ENCODE measurements at places on chromosomes 5 and 9.

- no peak for DNase-seq
These were observed 161.9 kb upstream of the GAS1 start for GRCh38 chr9:87109231-87109631.

GRCh38 chr5:138975098-138975847, 100.1 kb upstream of the LRRTM2 start:
- no peak for DNase-seq

GRCh38 chr5:132110930-132111329, 37.3 kb downstream of the CSF2 start:
- no peak for DNase-seq

DNA sequence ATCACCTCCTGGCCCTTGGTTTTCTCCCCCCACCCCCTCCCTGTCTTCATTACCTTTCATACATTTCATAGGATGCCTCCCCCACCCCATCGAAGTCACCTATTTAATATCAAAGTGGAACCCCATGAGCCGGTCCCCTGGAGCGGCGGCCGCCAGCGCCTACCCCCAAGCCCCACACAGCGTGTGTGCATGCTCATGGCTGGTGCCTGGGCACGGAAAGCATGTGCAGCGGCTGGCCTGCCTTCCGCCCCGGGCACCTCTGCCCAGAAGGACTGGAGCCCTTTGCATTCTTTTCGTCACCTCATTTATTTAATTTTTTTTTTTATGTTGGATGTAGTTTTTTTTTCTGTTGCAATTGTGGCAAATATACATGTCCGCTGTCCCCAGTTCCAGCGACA, 116.2 kb downstream of the WNK2 start:
- DNase-seq, result no peak

GRCh38 chr5:122844136-122844909, 1.1 kb upstream of the SNX24 start:
- no peak for DNase-seq
